ENCODE measurements at places on chromosomes 6 and 20.

DNA sequence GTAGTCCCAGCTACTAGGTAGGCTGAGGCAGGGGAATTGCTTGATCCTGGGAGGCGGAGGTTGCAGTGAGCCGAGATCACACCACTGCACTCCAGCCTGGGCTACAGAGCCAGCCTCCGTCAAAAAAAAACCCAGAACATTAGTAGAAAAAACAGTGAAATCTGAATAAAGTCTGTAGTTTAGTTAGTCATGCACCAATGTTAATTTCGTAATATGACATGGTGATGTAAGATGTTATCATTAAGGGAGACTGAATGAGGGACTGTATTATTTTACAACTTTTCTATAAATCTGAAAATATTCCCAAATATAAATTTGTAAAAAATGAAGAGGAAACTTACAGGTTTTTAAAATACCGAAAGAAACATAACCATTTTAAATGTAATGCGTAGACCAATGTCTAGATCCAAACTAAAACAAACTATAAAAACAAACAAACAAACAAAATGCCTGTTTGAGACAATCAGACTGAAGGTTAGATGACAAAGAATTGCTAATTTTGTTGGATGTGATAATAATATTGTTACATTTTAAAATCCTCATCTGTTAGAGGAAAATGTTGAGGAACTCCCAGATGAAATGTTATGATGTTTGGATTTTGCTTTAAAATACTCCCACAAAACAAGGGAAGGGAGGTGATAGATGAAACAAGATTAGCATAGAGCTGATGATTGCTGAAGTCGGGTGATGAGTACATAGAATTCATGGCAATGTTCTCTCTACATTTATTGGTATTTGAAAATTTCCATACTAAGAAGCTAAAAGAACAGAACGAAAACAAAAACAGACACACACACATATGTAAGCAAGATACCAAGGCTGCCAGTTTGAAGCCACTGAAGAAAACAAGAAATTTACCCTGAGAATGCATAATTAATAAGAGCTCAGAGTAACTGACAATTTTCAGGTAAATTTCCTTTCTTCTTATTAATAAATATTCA lies 1.8 kb downstream of the GSTA4 start:
- no peak for DNase-seq

GRCh38 chr6:106744781-106745180 lies 115.4 kb downstream of the QRSL1 start:
- no peak for DNase-seq

GRCh38 chr6:33279971-33280511 lies 3.1 kb downstream of the B3GALT4 start:
- DNase-seq = no peak

GRCh38 chr6:4029687-4030086 lies 49.2 kb downstream of the FAM217A start:
- DNase-seq = no peak

- DNase-seq = no peak
These were observed 24.8 kb downstream of the BACH2 start for GRCh38 chr6:90271831-90272230.

GRCh38 chr20:6994452-6994851 lies 227.0 kb downstream of the BMP2 start:
- peak; percentile 62 for DNase-seq

GRCh38 chr20:23646106-23646873 lies 8.5 kb upstream of the CST3 start:
- DNase-seq = no peak

- no peak for DNase-seq
These were observed 31.4 kb downstream of the STK4 start for GRCh38 chr20:44997668-44998067.

GRCh38 chr20:38680500-38681306 lies 43.6 kb upstream of the SLC32A1 start:
- no peak for DNase-seq

GRCh38 chr6:35007016-35007415 lies 118.0 kb downstream of the ANKS1A start:
- DNase-seq = no peak

DNA sequence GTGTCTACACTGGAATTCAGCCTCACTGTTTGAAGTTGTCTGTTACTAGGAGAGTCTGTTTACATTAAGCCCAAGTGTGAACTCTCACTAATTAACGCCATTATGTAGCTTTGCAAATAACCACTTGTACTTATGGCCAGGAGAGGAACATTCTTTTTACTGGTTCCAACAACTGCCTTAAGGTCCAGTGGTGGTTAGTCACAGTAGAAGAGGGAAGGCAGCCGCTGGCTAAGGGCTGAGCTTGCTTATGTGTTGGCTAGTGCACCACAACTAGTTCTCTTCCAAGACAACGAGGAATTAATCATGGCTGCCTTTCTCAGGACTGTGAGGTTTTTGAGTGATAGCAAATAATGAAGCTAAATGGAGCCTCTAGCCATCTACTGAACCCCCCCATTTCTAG lies 14.9 kb upstream of the SLC22A23 start:
- DNase-seq = no peak

- DNase-seq = no peak
These were observed 33.7 kb downstream of the PYGB start for GRCh38 chr20:25281541-25281991.

DNA sequence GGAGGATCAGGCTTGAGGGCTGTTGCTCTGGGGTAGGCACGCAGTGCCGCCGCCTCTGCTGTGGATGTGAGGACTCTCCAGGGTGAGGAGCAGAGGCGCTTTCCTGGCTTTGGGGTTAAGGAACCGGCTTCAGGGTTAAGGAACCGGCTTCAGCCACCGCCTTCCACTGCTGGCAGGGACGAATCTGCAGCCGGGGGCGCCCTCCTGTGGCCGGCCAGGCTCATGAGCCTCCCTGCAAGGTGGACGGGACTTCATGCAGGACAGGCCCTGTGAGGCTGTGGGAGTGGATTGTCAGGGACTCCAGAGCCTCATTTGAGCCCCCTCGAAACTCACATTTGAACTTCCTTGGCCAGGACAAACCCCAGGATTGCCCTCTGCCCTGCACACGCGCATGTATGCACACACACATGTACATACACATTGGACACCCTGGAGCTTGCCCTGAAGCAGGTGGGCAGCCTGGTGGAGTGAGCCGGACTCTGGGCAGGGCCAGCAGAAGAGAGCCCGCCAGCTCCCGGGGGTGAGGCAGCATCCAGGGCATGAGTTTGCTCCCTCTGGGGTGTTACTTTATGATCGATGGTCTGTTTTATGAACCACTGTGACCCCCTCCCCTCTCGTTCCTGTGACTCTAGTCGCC lies 146.9 kb downstream of the PHACTR3 start:
- no peak for DNase-seq

- no peak for DNase-seq
These were observed 39.6 kb downstream of the ANKS1A start for GRCh38 chr6:34928695-34929094.

DNA sequence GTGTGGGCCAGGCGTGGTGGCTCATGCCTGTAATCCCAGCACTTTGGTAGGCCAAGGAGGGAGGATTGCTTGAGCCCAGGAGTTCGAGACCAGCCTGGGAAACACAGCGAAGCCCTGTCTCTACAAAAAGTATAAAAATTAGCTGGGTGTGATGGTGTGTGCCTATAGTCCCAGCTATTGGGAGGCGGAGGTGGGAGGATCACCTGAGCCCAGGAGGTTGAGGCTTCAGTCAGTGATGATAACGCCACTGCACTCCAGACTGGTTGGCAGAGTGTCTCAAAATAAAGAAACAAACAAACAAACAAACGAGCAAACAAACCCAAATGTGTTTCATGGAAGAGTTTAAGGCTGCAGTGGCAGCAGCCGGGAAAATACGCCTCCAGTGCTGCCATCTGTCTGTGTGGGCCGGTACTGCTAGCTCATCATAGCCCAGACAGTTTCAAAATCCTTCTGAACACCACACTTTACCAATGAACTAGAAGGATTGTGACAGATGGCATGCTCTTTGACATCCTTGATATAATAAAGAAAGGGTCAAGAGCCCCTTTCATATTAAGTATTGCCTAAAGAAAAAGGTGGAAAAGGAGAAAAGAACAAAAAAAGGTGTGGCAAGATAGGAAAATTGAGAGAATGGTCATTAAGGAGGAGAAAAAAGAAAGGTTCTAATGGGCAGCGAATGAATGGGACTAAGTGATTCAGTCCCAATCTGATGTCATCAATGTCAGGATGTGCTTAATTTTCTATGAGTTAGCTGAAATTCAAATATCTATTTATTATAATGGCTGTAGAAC lies 298.6 kb downstream of the SYNE1 start:
- no peak for DNase-seq

- no peak for DNase-seq
These were observed 121.9 kb downstream of the INSM1 start for GRCh38 chr20:20489648-20490341.

DNA sequence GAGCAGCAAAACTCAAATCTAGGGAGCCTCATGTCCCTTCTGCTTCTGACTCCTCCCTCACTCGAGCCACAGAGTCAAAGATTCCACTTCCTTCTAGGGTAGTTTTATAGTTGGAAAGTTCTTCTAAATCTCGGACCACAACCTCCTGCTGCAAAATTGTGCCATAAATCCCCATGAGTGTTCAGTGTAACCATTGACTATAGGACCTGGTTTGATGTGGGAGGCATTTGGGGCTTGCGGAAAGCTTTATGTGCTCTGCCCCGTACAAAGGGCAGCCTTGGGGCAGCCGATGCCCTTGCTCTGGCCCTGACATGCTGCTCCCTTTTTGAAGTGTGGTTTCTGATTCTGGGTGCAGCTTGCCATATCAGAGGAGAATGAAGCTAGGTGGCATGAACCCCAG lies 43.6 kb upstream of the IER3 start:
- DNase-seq = no peak

- no peak for DNase-seq
These were observed 182.4 kb upstream of the MCHR2 start for GRCh38 chr6:100176311-100176950.

DNA sequence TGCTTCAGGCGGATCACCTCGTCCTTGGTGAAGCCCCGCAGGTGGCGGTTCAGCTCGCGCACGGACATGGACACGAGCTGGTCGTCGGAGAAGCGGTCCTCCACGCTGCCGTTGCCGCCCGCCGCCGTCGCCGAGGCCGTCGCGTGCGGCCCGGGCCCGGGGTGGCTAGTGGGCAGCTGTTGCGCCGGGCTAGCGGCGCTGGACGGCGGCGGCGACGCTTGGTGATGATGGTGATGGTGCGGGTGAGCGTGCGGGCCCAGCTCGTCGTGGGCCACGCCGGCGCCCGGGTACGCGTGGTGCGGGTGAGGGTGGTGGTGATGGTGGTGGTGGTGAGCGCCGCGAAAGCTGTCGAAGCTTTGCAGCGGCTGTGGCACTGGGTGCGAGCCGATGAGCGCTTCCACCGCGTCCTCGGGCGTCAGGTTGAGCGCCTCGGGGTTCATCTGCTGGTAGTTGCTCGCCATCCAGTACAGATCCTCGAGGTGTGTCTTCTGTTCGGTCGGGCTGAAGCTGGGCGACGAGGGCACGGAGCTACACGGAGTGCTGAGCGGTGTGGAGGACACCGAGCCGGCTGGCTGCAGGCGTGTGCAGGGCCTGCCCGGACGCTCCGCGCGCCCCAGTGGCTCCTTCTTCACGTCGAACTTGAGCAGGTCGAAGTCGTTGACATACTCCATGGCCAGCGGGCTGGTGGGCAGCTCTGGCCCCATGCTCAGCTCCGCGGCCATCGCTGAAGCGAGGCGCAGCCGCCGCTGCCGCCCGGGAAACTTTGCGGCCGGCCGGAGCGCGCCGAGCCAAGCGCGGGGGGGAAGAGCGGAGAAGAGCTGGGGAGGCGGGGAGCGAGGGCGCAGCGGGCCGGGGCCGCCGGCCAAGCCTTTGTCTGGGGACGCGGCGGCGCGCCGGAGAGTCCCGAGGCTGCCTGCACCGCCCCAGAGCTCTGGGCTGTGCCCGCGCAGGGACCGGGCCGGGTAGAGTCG lies 622 bp downstream of the MAFB start:
- no peak for DNase-seq

DNA sequence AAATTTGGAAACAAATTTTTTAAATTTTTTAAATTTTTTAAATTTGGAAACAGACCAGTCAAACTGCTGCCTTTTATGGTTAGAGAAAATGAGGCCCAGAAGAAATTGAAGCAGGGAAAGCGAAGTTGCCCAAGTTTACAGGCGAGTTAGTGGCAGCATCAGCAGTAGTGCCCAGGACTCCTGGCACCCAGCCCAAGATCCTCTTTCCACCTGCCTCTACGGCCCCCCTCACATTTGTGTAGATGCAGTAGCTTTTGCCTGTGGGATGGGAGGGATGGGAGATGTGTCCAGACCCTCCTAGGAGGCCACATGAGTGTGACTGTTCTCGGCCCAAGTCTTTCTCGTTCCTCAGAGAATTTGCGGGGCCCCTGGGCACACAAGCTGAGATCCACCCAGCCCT lies 49.8 kb downstream of the HNF4A start:
- DNase-seq = no peak

- DNase-seq = no peak
These were observed 956.1 kb downstream of the PHF3 start for GRCh38 chr6:64591676-64592036.

GRCh38 chr6:41464481-41464880 lies 81.7 kb upstream of the FOXP4 start:
- no peak for DNase-seq

GRCh38 chr6:28486533-28486932 lies 29.1 kb downstream of the GPX6 start:
- no peak for DNase-seq

- no peak for DNase-seq
These were observed 211.0 kb downstream of the LRFN2 start for GRCh38 chr6:40376113-40376650.

GRCh38 chr6:55652429-55652828 lies 73.4 kb upstream of the HMGCLL1 start:
- DNase-seq = no peak

DNA sequence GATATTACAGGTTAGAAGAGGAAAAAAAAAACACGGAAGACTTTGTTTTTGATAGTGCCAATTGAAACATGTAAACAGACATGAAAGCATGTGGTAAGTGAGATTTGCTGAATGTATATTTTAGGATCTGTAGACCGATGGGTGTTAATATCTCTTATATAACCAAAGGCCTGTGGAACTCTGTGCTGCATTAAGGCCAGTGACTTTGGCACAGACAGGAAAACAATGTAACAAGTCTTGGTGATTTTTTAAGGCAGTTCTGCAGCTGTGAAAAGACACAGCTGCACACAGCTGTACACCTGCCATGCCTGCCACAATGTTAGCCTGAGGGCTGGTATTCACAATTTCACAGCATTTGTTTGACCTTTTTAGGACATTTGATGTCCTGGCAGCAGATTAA lies 6.1 kb downstream of the SOBP start:
- no peak for DNase-seq

GRCh38 chr6:110357664-110358552 lies at the start of gene METTL24:
Gene METTL24, minus strand, starts transcription at chr6:110358349. Its CDS starts 77 bp downstream, at chr6:110358272.
- no peak for DNase-seq

DNA sequence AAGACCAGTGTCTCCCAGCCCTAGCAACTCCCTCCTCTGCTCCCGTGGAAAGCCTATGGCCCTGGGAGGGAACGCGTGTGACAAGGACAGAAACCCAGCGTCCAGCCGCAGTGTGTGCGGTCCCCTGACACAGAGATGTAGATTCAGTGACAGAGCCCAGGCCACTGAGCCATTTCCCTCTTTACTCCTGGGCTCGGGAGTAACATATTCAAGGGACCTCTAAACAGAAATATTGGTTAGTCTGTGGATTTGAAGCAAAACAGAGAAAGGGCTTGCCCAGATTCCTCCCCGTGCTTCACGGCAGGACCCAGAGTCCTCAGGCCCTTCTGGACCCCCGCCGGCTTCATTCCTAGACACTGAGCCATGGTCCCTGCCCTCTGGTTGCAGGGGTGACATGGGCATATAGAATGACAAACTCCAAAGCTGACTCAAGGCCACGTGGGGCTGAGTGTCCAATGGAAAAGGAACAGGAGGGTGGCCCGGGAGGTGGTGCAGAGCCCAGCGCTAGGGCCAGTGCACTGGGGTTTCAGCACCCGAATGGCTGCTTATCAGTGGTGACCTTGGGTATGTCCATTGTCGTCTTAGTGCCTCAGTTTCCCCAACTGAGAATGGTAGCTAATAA lies 248.2 kb downstream of the QKI start:
- no peak for DNase-seq
